ENCODE measurements at places on chromosomes 1 and 21. TPM values are rescaled to one million over a fixed set of nuclear protein-coding genes. Genes with fewer than 3 reads are reported as not detected.
A peak's percentile ranks its signal among the peaks of the same experiment; 100 is the strongest.

DNA sequence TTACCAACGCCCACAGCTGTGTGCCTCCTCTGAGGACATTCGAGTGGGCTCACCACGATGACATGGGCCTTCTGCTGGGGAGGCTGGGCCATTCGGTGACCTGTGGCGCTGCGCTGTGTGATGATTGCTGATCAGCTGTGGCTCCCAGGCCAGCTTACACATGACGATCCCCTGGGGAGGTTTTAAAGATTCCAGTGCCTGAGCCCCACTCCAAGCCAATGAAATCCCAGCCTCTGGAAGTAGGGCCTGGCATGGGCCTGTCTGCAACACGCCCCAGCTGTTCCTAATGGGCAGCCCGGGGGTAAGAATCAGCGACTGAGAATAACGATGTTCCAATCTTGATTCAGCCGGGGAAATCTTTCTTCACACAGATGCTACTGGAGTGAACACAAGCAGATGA is 153.7 kb downstream of the KCNJ6 start:
- DNase-seq, result no peak

DNA sequence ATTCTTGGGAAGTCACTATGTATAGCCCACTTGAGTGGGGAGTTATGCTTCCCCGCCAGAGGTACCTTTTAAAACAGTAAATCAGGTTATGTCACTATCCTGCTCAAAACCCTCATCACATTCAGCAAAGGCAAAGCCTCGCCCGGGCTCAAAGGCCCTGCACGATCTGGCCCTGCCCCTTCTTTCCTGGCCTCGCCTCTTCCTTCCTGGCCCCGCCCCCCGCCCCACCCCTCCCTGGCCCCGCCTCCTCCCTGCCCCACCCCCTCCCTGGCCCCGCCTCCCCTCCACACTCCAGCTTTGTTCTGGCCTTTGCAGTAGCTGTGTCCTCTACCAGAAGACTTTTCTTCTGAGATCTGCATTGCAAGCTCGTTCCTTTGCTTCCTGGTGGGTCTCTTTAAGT is 6.6 kb downstream of the LDLRAD2 start:
- DNase-seq, result no peak

GRCh38 chr1:171221665-171222591 is 26.4 kb upstream of the FMO1 start:
- no peak for DNase-seq

DNA sequence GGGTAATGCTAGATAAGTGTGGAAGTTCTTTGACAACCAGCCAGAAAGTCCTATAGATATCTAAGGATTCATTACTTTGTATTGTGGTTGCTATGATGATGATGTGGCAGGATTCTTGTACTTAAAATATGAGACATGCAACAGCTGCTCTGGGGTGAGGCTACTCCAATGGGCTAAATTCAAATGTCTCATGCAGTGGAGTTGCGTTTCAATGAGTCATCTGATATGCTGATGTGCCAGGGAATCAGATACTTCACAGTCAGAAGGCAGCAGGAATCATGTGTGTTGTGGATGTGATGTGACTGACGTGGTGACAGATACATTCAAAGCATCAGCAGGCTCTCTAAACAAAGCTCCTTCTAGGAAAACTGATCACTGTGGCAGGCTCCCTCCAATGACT is 66.5 kb downstream of the TSEN15 start:
- DNase-seq, result peak; percentile 87

DNA sequence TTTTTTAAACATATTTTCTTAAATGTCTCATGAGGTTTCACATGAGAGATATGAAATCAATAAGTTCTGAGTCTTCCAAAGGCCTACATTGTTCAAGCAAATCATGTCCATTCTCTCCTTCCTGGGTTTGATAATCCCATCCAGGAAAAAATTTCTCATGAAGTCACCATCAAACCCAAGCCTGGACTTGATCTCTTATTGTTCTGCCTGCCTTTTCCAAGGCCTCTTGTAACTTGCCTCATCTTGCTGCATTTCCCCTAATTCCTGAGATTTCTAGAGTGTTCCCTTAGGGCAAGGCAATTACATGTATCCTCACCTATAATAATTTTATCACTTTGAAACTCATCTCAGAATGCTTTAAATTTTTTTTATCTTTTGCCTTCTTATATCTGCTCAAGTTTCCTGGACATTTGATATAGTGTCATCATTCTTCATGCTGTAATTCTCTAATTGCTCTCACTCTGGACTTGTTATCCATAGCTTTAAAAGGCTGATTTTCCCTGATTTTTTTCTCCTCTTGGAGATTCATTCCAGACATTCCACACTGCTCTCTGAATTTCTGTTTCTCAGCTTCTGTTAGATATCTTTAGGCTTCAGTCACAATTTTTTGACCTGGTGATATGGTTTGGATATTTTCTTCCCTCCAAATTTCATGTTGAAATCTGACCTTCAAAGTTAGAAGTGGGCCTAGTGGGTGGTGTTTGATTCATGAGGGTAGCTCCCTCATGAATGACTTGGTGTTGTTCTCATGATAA is 126.4 kb downstream of the LRRC7 start:
- no peak for DNase-seq

- peak; percentile 6 for DNase-seq
These were observed 24.4 kb downstream of the OR10R2 start for GRCh38 chr1:158496374-158496773.

GRCh38 chr21:43959231-43960116 is 52.6 kb upstream of the TRAPPC10 start:
- no peak for DNase-seq

- no peak for DNase-seq
These were observed 450 bp downstream of the S100A10 start for GRCh38 chr1:151993084-151993733.

- DNase-seq, result no peak
These were observed 272.0 kb downstream of the FOXD2 start for GRCh38 chr1:47709872-47710231.

DNA sequence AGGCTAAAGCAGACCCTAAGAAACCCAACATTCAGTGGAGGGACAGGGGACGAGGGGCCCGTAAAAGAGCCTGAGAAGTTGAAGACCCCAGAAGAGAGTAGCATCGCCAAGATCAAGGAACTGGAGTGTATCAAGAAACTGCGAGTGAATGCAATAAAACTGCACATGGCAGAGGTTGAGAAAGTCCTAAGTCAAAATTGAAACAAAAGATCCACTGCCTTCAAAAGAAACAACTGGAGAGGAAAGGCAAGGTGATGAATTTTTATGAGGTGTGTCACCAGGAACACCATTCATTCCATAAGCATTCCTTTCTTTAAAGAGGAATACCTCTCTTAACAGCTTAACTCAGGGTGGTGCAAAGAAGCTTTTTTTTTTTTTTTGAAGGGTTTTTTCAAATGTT is 38.3 kb upstream of the ADORA3 start:
- peak; percentile 68 for DNase-seq

DNA sequence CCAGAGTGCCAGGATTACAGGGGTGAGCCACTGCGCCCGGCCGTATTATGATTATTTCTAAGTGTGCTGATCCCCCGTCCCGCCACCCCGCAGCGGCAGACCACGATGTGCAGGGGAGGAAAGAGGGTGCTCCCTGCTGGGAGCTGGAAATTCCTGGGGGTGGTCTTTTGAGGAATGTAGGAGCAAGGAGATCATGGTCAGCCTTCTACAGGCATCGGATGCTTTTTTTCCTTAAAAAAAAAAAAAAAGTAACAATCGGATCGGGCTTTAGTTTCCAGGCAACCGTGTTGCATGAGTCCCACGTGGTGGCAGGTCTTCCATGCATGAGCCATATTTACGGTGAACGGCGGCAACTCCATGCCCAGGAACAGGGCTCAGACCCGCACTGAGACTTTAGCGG is 74.2 kb upstream of the COX20 start:
- peak; percentile 25 for DNase-seq

GRCh38 chr1:228980232-228980937 is 245.1 kb downstream of the RHOU start:
- DNase-seq, result no peak

- DNase-seq, result no peak
These were observed 86.0 kb downstream of the TIAM1 start for GRCh38 chr21:31258073-31258472.

DNA sequence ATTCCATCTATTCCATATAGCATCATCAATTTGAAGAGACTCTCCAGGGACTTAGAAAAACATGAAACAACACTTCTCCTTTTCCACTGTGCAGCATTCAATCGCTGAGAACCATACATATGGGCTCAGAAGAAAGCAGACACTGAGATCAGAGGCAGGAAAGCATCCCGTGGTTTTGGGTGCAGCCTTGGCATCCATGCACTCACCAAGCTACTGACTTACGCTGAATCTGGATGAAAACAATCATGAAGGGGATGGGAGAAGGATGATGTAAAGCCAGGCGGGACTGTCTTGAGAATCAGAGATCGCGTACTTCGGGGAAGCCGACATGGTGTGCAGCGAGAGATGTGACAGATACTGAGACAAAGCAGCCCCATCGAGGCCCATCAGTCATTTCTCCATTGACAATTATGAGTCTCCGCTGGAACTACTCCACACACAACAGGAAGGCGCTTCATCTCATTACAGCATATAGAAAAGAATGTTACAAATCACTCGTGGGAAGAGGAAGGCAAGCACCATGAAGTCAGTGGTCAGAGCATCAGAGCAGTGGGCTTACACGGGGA is 2.3 kb upstream of the TIAM1 start:
- no peak for DNase-seq

DNA sequence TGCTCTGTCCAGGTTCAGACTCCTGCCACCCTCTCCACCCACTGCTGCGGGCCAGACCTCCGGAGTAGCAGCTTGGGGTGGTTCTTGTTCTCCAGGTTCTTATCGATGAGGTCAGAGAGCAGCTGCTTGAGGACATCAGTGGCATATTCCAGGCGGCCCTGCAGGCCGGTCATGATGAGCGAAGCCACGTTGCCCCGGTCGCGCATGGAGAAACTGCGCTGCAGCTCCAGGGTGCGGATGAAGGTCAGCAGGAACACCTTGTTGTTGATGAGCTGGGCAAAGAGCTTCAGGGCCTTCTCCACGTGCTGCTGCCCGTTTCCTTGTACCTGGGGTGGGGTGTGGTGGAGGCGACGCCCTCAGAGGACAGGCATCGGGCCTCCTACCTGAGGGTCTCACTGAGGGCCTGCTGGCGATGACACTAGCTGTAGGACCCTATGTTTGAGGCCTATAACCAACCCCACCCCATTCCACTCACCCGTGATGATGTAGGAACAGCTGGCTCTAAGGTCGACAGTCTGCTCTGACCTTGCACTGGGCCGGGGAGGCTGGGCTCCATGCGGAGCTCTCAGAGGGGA is 131.2 kb upstream of the CD34 start:
- no peak for DNase-seq

GRCh38 chr1:189939967-189940366 is 537.7 kb downstream of the BRINP3 start:
- peak; percentile 10 for DNase-seq

DNA sequence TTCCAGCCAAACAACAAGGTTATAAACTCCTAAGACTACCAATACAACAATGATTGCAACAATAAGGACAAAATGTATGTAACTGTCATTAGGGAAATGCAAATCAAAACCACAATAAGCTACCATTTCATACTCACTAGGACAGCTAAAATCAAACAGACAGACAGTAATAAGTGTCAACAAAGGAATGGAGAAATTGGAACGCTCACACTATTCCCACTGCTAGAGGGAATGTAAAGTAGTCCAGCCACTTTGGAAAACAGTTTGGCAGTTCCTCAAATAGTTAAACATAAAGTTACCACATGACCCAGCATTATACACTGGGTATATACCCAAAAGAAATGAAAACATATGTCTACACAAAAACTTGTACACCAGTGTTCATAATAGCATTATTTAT is 9.3 kb downstream of the PRKAB2 start:
- no peak for DNase-seq

GRCh38 chr1:221743416-221744208 is 1.7 kb upstream of the DUSP10 start:
- no peak for DNase-seq

- DNase-seq, result no peak
These were observed 999.8 kb upstream of the NCAM2 start for GRCh38 chr21:19998453-19998852.

Gene RBM11
- total RNA-seq, result not detected

Gene SPRR2G
- not detected for total RNA-seq

Gene LCE2C
- not detected for total RNA-seq

All from A172 (cell line).